ENCODE measurements at places on chromosomes 2 and 18.

DNA sequence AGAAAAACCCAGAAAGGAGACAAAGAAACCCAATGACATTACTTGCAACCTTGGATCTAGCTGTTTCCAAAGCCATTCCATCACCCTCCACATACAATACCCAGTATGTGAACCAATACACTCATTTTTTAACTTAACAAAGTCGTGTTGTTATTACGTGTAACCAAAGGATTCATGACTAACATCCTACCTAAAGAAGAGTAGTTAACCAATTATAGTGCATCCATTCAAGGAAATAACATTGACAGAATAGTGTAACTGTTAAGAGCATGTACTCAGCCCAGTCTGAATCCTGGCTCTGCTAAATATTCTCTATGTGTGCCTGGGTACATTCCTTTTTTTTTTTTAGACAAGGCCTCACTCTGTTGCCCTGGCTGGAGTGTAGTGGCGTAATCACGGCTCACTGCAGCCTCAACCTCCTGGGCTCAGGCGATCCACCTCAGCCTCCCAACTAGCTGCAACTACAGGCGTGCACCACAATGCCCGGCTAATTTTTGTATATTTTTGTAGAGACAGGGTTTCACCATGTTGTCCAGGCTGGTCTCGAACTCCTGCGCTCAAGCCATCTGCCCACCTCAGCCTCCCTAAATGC lies 9.9 kb downstream of the TLK1 start:
- no peak for DNase-seq

- peak; percentile 59 for DNase-seq
Observed at GRCh38 chr2:142872882-142873724, 4.4 kb upstream of the KYNU start.

GRCh38 chr2:205543937-205544702 lies 138.2 kb upstream of the NRP2 start:
- no peak for DNase-seq

GRCh38 chr2:12817870-12818269 lies 101.1 kb downstream of the TRIB2 start:
- no peak for DNase-seq

- DNase-seq, result peak; percentile 85
Observed at GRCh38 chr2:33275689-33276444, 200.6 kb upstream of the RASGRP3 start.

DNA sequence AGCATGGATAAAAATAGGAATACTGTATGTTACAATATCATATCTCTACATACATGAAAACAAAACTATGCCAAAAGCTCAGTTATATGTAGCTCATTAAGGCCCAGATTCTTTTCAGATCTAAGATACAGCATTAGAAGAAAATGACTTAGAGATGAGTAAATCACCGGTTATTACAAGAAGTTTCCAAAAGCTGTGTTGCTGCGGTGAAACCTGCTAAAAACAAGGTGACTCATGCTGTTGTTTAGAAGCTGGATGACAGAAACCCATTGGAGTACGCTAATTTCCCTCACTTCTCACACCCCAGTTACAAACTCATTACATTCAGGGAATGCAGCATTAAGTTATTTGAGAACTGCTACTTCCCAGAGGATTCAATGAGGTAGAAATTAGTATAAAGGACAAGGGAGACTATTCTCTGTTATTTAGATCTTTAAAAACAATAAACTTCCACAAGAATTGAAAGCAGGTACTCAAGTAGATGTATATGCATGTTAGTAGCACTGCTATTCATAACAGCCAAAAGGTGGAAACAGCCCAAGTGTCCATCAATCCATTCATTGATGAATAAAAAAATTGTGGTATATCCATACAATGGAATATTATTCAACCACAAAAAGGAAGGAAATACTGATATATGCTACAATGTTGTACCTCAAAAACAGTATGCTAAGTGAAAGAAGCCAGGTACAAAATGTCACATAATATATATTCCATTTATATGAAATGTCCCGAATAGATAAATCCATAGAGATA lies 32.6 kb downstream of the RBKS start:
- DNase-seq, result peak; percentile 38

- no peak for DNase-seq
Observed at GRCh38 chr2:71938659-71939587, 208.7 kb downstream of the CYP26B1 start.

DNA sequence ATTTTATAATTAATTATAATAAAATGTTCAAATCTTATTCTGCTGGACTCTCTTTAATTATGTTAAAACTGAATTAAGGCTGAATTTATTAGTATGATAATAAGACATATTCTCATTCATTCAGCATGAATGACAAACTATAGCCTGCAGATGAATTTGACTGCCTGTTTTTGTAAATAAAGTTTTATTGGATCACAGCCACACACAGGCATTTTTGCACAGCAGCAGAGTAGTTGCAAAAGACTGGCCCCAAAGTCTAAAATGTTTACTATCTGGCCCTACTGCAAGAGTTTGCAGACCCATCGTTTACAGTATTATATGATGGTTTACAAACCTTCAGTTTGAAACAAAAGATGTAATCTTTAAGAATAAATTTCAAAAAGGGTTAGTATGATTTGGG lies 58.6 kb downstream of the RMDN2 start:
- DNase-seq, result no peak

GRCh38 chr18:79467126-79467525 lies 71.4 kb downstream of the NFATC1 start:
- DNase-seq, result no peak

DNA sequence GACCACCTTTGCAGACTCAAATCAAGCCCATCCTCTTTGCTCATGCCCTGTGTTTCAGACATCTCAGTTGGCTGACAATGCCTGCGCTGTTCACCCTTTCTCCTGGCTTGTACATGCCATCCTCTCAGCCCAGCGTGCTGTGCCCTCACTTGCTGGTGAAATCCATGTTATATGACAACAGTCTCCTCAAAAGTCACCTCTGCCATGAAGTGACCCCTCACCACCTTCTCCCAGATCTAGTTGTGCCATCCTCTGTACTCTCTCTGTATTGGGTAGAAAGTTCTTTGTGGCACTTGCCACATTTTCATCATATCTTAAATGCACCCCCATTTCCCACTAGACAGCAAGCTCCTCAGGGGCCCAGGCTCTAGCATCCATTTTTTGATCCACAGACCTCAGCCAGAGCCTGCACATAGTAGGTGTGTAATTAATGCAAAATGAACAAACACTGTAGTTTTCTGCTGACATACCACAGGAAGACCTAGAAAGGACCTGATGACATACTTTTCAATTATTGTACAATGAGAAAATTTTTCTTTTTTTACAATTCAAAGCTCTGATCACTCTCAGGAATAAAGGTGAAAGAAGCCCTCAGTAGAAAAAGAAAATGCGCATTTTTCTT lies 22.8 kb downstream of the ZEB2 start:
- DNase-seq, result no peak

GRCh38 chr2:104982111-104982510 lies 55.8 kb upstream of the MRPS9 start:
- DNase-seq, result no peak

- no peak for DNase-seq
Observed at GRCh38 chr2:10784719-10785118, 27.9 kb downstream of the PDIA6 start.

DNA sequence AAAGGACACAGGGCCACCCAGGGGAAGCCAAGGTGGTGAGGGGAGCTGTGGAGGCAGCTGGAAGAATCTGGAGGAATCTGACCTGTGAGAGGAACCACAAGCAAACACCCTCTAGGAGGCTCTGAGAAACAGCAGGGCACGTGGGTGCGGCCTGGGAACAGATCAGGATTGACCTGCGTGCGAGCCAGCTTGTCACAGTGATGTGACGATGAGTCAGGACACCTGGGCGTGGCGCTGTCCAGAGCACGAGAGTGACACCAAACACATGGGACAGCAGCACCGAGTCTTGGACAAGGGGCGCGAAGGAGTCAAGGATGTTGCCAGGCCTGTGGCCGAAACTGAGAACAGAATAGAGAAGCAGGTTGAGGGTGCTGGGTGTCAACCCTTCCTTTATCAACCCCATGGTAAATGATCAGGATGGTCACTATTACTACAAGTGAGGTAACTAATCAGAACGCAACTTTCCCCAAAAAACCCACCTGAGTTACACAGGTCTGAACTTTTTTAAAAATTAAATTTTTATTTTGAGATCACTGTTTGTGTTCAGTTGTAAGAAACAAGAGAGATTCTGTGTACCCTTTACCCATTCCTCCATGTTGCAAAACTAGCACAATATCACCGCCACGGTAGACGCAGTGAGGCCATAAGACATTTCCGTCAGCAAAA lies 637 bp upstream of the SFT2D3 start:
- no peak for DNase-seq

- no peak for DNase-seq
Observed at GRCh38 chr18:43010611-43011010, 104.9 kb downstream of the RIT2 start.

- DNase-seq, result no peak
Observed at GRCh38 chr18:48354746-48355260, 54.4 kb downstream of the ZBTB7C start.

DNA sequence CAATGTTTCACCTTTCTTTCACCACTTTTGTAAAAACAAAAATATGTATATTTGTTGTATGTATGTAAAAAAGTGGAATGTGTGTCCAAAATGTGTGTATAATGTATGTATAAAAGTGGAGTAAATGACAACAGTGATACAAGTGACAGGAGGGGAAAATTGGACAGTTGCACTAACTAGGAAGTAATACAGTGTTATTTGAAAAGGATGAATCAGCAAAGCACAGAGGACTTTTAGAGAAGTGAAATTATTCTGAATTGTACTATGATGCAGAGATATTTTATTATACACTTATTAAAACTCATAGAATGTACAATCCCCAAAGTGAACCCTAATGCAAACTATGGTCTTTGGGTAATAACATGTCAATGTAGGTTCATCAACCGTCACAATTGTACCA lies 331.3 kb upstream of the CNTNAP5 start:
- DNase-seq, result no peak

DNA sequence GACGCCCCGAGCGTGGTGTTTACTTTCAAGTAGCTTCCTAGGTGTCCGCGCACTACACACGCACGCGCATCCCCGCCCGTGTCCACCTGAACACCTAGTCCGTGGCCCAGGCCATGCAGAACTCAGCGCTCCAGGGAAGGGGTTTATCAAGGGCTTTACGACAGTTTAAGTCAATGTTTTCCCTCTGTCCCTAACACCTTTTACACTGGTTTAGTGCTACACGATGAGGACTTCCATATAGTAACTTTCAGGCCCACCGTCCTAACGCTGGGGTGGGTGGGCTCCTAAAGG lies 1.4 kb upstream of the BCL2 start:
- DNase-seq, result no peak

GRCh38 chr2:25281522-25281921 lies 60.2 kb downstream of the DNMT3A start:
- DNase-seq, result peak; percentile 22

DNA sequence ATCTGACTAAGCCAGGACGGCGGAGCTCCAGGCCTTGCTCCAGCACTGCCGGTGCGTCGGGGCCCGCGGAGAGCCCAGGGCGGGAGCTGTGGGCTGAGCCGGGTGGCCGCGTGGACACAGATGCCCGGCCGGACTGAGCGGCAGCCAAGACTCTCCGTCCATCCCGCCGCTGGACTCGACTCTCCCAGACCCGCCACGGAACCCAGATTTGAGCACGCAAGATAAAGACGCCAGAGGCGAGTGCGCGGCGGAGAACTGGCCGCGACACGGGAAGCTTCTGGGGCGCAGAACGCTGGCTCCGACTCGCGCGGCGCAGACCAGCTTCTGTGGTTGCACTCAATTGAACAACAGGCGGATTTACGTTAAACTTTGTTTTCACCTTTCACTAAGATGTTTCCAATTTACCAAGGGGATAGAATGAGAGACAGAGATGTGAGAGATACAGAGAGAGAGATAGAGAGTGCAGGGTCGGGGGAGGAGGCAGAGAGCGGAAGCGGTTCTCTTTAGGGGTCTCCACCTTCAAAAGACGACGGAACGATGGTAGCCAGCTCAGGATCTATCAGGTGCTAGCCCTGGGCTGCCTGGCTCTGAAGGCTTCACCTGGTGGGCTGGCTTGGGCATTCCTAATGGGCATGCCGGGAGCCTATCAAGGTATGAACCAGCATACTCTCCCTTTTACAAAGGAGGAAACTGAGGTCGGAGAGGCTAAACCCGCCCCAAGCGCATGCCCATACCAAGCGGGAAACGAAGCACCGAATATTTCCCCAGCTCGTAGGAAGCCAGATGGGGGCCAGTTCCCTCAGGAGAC lies 10.4 kb upstream of the EN1 start:
- DNase-seq, result no peak

- DNase-seq, result no peak
Observed at GRCh38 chr2:11330457-11331142, 13.8 kb downstream of the ROCK2 start.

GRCh38 chr18:44709307-44710126 lies 28.8 kb downstream of the SETBP1 start:
- no peak for DNase-seq

DNA sequence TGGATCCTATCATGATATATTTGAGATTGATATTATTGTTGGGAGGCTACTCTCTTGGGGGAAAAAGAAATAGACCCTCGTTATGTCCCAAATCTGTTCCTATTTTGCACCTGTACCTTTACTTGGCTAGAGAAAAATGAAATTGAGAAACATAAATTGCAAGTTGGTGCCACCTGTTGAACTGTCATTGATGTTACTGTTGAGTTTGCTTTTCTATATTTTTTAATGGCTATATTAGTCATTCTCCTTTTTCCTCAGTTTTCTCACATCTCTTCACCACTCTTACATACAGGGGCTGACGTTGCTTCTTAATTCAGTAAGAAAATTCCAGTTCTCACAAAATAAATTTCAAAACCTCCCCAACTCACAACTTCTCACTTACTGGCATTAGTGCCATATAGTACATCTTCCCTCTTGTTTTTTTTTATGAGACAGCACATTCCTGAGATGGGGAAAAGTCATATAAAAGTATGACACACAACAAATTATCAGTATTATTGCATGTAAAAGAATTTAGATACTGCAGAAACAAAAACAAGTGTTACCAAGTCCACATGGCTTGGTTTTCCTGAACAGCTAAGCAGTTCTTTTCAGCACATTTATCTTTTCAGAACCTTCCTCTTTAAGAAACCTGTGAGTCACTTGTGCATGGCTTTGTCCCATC lies 348.3 kb upstream of the DSEL start:
- no peak for DNase-seq

DNA sequence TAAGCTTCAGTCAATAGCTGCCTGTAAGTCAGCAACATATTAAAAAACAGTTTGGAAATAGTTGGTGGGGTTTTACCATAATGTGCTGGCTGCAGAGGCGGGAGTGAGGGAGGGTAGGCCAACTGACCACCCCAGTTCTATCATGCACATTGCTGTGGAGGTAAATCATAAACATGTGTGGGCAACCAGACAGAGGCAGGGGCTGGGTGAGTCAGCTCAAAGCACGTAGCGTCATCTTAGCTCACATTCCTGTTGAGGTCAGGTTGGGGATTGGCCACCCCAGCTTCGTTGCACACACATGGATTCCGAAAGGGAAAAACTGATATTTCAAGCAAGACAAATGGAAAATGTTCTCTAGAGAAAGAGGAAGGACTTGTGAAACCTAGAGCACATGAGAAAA lies 19.5 kb downstream of the GPR45 start:
- DNase-seq, result peak; percentile 88

DNA sequence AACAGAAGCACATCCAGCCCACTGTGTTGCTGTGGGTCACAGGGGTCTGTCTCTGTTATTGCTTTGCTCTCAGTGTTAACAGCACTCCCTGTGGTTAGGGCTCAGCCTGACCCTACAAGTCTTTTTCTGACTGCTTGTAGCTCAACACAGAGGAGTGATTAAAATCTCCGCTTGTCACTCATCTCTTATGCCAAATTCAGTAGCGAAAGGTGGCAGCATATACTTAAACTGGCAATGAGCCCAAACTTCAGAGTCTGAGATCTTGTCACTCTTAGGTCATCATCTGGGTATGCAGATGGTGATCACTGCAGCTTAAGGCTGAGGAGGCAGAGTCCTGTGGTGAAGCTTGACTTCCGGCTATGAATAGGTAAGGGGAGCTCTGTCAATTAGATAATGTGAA lies 63.3 kb upstream of the CSRNP3 start:
- no peak for DNase-seq
